ENCODE measurements at places on chromosomes 2 and 18.

GRCh38 chr18:8188184-8188583, 421.1 kb upstream of the RAB12 start:
- DNase-seq = no peak

DNA sequence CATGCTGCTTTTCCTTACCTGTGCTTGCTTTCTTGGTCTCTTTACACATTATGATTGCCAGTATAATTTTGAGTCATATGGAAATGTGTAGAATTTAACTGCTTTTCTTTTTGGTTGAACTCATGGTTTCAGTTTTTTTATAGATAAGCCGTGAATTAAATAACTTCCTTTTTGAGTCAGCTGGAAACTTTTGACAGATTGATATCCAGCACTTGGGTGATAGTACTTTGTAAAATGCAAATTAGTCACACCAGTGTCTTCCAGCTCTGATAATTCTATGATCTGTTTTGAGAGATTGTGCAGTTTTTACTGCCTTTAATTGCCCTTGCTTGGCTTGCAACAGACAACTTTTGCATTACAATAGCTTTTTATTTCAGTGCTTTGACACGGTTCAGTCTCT, 86.4 kb downstream of the NCOA1 start:
- no peak for DNase-seq

DNA sequence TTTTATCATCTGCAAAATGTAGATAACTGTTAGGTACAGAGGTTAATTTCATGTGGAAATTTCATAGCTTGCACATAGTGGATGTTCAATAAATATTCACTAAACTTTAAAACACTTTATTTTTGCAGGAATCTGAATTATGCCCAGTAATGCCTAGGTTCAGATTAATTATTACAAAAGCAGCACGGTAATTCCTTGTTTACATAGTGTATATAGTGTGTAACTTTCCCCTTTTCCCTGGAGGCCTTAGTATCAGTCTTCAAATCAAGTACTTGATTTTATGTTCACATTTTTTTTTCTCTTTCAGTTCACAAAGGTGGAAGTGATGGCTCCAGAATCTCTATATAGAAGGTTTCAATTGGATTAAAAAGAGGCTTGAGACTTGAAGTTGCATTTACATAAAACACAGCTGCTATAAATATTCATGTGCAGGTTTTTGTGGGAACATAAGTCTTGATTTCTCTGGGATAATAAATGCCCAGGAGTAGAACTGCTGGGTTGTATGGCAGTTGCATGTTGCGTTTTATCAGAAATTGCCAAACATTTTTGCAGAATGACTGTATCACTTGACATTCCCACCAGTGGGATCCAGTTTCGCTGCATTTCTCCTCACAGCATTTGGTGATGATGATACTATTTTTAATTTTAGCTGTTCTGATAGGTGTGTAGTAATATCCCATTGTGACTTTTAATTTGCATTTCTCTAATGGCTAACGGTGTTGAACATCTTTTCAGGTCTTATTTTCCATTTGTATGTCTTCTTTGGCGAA, 27.6 kb upstream of the LGALSL start:
- no peak for DNase-seq

GRCh38 chr2:109168086-109168485, 39.1 kb downstream of the SH3RF3 start:
- DNase-seq = no peak

DNA sequence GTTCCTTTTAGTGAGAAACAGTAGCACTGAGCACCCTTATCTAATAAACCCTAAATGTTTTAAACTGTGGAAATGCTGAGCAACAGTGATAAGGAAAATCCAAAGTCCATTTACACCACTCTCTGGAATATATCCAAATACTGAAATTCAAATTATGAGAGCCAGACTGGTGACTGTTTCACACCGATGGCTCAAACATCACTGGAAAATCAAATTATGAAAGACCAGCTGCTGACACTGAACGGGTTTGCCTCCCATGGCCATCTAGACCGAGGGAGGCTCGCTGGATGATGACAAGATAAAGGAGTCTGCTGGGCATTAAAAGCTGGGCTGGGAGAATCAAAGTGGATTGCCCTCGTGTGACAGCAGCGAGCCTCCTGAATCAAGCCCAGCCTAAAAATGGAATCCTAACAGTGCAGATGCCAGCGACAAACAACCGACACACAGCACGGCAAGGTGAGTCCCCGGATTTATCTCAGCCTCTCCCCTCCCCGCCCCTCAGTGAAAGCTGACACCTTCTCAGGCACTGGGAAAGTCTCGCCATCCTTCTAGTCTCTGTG, 30.3 kb downstream of the SERPINE2 start:
- DNase-seq = no peak

DNA sequence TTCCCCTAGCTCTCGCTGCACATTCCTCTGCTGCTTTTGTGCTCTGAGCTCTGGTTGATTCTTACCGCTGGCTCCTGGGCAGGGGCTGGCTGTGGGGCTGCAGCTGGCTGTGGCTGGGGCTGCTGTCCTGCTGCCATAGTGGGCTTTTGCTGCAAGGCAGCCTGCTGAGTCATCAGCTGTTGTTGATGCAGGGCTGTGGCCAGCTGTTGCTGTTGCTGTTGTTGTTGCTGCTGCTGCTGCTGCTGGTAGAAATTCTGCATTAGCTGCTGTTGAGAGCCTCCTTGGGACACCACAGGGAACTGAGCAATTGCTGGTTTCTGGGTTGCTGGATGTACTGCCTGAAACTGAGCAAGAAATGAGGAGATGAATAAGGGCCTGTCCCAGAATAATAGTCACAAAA, 77.2 kb upstream of the NFU1 start:
- no peak for DNase-seq

Data from Right ventricle myocardium superior (tissue), 1 donor.